ENCODE measurements at places on chromosomes 1 and 21.

DNA sequence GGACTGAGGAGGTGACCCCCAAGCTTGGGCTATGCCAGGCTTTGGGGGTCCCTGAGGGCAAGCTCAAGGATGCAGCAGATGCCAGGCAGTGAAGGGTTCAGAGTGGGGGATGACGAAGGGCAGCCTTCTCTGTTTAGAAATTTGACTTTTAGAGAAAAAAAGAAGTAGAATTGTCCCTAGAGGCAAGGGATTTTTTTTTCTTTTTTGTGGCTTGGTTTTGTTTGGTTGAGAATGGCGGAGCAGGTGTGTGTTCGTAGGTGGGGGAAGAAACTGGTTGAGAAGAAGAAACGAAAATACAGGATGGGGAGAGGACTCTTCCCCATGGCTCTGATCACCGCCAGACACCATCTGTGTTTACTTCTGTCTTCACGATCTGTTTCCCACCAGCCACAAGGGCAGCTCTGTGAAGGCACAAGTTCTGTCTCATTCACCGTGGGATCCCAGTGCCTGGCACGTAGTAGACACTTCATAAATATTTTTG is 8.2 kb downstream of the PLA2G5 start:
- DNase-seq, result no peak

DNA sequence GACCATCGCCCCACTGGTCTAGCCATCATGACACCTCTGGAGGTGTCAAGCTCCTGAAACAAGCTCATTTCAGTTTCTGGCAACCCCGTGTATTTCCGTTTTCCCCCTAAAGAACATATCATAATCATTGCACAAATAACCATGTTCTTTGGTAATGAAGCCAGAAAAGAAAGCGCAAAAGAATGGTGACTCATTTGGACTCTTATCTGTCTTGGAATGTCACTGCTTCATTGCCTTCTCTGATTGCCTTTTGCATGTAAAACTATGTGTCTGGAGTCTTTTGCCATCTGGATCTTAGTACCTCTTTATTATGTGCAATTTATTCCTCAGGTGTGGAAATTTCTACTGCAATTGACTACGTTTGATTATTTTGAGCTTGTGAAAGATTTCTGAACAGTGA is 110.5 kb downstream of the COLGALT2 start:
- no peak for DNase-seq

- peak; percentile 22 for DNase-seq
Measured at GRCh38 chr1:58515794-58516401, 30.6 kb downstream of the OMA1 start.

GRCh38 chr1:59560807-59561450 is 253.8 kb upstream of the HOOK1 start:
- DNase-seq, result no peak

DNA sequence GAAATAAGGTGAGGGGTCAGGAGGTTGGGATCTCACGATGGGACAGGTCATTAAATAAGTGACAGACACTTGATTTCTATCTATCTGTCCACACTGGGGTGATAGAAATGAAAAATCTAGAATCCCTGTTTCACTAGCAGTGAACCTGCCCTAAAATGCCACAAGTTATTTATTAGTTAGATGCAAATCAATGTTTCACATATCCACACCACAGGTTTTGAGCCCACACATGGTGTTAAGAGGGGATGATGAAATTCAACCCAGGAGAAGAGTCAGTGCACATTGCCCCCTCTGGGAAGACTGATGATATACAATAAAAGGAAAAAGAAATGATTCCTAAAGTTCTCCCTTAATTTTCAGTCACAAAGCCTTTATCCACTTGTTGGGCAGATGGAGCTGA is 10.1 kb upstream of the NTPCR start:
- DNase-seq, result no peak

DNA sequence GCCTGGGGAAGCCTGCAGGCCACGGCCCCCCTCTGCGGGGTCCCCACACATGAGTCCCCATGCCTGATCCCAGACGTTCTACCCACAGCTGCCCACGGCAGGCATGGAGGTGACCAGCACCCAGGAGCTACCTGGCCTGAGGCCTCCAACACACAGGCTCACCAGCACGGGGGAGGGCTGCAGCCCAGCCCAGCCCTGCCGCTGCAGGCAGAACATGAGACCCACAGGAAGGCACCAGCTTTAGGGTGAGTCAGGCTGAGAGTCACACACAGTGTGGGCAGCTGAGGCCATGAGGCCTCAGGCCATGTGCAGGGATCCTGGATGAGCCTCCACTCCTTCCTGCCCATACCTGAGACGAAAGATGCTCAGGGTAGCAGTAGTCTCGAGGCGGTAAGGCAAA is 121.1 kb downstream of the PSMG1 start:
- no peak for DNase-seq

GRCh38 chr1:184027826-184028695 is 9.5 kb downstream of the COLGALT2 start:
- DNase-seq, result no peak
